NCI-H1048 (cell line): ENCODE measurements at places on chromosomes 12 and 14.

GRCh38 chr12:120925740-120926563, 21.8 kb upstream of the SPPL3 start:
- no peak for DNase-seq

GRCh38 chr12:112919121-112919520, 12.4 kb downstream of the OAS1 start:
- no peak for DNase-seq

GRCh38 chr14:101167428-101167827, 263.9 kb upstream of the RTL1 start:
- DNase-seq = no peak

- DNase-seq = no peak
Observed at GRCh38 chr14:81221579-81222102, 882 bp upstream of the GTF2A1 start.

DNA sequence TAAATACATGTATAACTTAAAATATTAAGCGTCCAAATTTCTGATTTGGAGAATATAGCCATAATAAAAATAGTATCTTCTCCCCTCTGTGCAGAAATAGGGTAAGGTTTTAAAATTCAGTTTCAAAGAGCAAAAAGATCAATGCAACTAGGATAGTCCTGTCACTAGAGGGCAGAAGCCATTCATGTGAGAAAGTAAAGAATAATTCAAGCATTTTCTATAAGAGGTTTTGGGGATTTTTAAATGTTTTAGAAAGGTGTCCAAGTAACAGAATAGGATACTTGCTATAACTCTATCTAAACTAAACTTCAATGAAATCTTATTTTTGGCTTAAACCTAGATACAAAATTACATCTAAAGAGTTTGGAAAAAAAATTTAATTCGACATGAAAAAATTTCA, 50.3 kb downstream of the ADAMTS20 start:
- no peak for DNase-seq

- DNase-seq = peak; percentile 47
Observed at GRCh38 chr14:104976198-104977007, 1.8 kb downstream of the AHNAK2 start.

- DNase-seq = no peak
Observed at GRCh38 chr14:32331206-32331605, 2.1 kb downstream of the AKAP6 start.

GRCh38 chr12:120775862-120776552, 50.4 kb downstream of the ACADS start:
- no peak for DNase-seq

- no peak for DNase-seq
Observed at GRCh38 chr14:64440494-64440893, 24.8 kb upstream of the AKAP5 start.

- no peak for DNase-seq
Observed at GRCh38 chr14:23481979-23482822, 12.7 kb downstream of the NGDN start.

DNA sequence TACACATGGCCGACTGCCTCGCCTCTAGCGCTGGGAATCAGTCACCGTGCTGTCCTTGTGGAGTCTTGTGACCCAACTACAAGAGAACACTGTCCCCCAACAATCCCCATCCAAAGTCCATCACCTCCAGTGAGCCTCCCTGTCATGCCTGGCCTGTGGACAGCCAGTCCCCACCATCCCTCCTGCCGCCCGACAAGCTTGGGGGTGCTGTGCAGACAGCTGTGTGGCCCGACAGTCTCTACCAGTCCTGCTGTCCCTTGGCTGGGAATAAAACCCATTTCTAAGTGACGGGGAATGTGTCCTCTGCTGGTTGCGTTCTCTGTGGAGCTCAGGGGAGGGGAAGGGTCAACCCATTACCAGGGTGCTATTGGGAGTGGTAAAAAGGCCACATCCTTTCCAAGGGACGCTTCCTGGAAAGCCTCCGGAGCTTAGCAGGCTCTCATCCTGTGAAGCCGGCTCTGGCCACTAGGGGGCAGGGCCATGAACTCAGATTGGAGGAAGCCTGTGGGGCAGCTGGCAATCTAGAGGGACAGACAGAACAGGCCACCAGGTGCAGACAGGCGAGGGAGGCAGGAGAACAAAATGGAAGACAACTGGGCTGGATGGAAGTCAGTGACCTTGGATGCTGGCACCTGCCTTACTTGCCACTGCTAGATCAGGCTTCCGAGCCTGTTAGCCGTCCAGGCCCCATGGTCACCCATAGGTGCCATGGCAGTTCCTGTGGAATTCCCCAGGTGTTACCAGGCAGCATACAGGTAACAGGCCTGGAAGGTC, 12.0 kb upstream of the BLTP3B start:
- peak; percentile 28 for DNase-seq

GRCh38 chr12:42145197-42145549, 499 bp upstream of the GXYLT1 start:
- no peak for DNase-seq

GRCh38 chr12:3049611-3050249, 27.4 kb upstream of the TSPAN9 start:
- DNase-seq = no peak

GRCh38 chr14:98456231-98456630, 815.8 kb downstream of the BCL11B start:
- no peak for DNase-seq

DNA sequence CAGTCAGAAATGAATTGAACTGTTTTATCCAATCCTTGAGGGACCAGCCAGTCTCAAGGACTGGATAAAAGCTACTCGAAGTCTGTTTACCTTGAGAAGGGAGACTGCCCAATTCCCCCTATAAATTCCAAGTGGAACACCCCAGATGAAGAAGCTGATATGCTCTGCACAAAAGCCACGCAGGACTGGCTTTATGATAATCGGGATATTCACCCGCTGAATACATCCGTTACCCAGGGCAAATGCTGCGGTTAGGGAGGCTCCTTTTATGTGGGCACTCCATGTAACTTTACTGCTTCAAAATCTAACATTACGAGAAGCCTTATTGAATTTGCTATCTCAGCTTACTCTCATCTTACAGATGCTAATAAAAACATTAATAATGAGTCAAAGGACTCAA, 119.1 kb downstream of the DENND5B start:
- DNase-seq = no peak

DNA sequence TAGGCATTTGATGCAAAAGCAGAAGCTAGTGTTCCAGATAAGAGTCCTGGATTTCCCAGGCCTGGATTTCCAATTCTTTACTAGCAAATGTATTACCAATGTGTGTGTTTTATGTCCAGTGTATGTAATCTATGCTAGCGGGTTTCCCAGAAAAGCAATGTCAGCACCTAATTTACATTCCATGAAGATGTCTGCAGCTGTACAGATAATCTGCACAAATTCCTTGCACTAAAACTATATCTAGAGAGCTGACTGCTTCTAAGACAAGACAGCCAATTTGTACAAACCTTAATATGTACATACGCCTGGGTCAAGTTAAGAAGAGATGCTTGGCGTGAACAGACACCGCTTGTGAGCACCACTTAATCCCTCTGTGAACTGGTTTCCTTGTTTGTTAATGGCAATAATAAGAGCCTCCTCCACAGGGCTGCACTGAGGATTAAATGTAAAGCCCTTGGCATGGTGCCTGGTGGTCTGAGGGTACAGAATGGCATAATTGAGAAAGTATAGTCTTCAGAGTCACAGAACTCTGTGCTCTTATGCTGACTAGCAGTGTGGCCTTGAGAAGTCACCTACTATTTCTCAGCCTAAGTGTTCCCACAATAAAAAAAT, 185.6 kb downstream of the EPS8 start:
- no peak for DNase-seq

- no peak for DNase-seq
Observed at GRCh38 chr12:128052777-128053176, 214.2 kb upstream of the TMEM132C start.

DNA sequence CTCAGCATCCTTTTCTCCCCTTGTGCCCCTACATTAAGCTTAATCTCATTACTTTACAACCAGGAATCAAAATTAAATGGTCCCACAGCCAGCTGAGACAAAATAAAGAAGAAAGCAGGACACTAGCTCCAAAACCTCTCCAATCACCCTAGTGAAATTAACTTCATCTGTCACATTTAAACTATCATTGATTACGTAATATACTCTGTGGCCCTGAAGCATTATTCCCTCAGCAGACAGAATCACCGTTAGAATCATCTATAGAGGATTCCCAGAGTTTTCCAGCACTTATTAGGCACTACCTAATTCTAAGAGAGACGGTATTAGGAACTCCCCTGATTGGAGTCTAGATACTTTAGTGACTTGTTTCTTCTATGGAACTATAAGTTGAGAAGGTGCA, at the start of gene OR4K17:
Gene OR4K17, plus strand, starts transcription at position 302 of the 400 bp plus-strand sequence. CDS start 6,761 bp downstream, outside the sequence.
- DNase-seq = no peak

DNA sequence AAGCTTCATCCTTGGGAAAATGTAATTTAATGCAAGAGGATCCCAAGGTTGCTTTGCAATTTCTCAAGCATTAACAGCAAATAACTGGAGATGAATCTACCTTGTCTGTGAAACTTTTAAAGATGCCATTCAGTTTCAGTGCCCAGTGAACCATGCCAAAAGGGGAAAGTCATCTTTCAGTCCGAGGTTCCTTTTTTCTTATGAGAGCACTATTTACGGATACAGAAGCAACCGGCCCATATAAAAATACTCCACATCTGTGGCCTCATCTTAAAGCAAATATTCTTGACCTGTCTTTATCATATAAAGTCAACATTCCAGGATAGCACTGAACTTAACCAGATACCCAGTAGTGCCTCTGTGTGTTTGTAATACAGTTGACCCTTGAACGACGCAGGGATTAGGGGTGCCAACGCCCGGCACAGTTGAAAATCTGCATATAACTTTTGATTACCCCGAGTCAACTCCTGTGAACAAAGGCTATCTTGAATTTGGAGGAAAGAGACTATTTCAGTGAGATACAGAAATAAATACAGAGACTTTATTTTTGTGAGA, 209.4 kb downstream of the PCNX1 start:
- DNase-seq = no peak

DNA sequence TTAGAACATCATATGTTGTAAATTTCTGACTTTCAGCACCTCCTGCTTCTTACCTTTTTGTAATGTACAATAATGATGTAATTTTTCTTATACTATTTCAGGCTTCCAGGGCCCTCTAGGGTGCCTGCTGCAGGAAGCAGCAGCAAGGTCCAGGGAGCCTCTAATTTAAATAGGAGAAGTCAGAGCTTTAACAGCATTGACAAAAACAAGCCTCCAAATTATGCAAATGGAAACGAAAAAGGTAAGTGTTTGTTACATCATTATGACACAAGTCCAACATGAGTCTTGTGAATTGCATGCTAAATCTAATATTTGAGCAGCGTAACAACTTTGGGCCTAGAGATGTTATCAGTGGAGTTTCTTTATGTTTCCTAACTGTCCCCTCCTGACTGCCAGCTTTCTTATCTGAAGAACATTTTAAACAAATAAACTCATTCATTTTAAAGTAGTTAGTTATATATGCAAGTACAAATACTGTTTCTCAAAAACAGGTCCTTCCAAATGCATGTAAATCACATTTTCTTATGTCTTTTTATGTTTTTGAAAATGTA, 167.6 kb downstream of the NAV3 start:
- DNase-seq = no peak

GRCh38 chr14:24356208-24356607, 11.8 kb upstream of the NFATC4 start:
- DNase-seq = no peak

GRCh38 chr12:130904064-130904463, 32.2 kb downstream of the RAN start:
- no peak for DNase-seq

DNA sequence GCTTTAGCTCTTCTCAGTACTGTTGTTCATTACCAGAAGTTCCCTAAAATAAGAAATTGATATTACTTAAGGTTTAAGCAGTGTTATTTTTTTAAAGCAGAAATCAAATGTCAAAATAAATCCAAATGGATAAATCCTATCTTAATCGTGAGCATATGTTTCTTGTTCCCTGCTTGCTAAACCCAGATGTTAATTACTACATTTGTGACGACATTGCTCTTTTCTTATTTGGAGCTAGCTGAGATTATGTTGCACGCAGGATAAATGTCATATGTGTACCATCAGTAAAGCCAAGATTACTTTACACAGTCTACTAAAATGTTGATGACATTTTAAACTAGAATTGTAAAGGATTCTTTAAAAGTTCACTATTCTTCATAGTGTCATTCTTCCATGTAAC, 157.5 kb downstream of the PLCZ1 start:
- no peak for DNase-seq

DNA sequence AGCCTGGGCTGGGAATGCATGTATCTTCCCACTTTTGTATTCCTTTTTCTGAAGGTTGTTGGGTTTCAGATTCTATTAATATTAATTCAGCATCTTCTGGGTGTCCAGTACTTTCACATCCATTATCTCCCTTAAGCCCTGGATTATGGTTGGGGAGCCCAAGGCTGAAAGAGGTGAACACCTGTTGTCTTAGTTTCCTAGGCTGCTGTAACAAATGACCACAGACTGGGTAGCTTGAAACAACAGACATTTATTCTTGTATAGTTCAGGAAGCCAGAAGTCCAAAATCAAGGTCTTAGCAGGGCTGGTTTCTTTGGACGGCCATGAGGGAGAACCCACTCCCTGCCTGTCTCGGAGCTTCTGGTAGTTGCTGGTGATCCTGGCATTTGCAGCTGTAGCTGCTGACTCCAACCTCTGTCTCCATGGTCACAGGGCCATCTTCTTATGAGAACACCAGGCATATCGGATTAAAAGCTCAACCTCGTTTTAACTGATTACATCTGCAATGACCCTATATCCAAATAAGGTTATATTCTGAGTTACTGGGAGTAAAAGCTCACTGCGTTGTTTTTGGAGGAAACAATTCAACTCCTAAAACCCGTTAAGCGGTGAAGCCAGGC, 68.2 kb upstream of the CLMN start:
- DNase-seq = no peak

- DNase-seq = no peak
Observed at GRCh38 chr12:58268069-58268468, 326.7 kb downstream of the ATP23 start.

GRCh38 chr14:51293149-51293911, 53.3 kb downstream of the TMX1 start:
- DNase-seq = no peak

DNA sequence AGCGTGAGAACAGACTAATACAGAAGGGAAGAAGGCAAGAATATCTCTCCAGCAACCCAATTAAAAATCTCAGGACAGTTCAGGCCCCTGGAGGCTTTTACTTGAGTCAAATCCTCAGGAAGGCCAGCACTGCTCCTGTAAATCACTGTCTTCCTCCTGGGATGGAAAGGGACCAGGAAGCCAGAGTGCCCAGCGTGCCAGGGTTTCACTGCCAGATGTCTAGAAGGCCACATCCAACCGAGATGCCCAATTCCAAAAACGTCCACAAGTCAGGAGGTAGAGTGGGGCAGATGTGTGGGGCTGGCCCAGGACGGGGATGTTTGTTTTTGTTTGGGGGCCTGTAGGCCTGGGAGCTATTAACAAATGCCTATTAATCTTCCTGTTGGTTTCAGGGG, 332.0 kb downstream of the MED13L start:
- no peak for DNase-seq
